Stimulated activated CD4-positive, alpha-beta T cell treated with anti-CD3 and anti-CD28 coated beads, Interleukin-4, amount 100 ng/mL, for 1 hour (primary cell): ENCODE measurements at places on chromosomes 5 and 9.
A peak's percentile ranks its signal among the peaks of the same experiment; 100 is the strongest.

- DNase-seq = no peak
Measured at GRCh38 chr5:146068206-146068605, 37.2 kb downstream of the PLAC8L1 start.

DNA sequence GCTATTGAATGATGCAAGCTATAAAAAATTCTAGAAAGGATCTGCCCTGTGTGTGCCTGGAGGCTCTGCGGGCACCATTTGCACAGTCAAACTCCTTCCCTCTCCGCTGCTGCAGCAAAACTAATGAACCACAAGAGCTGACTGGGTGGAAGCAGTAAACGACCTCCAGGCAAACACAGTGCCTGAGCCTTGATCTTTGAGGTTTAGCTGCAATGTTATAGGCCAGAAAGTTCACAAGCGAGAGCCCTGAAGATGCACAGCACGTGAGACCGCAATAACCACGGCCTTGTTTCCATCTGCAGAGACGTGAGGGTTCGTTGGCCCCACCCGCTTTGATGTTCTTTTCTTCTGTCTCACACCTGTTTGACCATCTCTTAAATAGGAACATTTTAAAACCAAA lies 69.2 kb upstream of the S1PR3 start:
- peak; percentile 17 for DNase-seq

DNA sequence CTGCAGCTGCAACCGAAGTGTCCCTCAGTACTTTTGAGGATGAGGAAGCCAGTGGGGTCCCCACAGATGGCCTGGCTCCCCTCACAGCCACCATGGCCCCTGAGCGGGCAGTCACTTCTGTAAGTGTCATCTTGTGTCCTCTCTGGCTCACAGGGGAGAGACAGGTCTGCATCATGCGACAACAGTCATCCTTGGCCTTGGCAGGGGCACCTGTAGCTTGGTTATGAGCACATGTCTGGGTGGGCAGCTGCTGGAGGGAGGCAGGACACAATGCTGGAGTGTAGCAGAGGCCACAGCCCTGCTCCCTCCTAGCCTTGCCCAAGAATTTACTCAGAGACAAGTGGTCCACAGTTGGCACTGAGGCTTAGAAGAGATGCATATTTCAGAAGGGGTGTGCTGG lies 71.7 kb downstream of the COL15A1 start:
- no peak for DNase-seq

GRCh38 chr5:147727200-147727599 lies 55.3 kb downstream of the JAKMIP2 start:
- DNase-seq = no peak

- DNase-seq = no peak
Measured at GRCh38 chr5:1832511-1833250, 31.5 kb downstream of the NDUFS6 start.

DNA sequence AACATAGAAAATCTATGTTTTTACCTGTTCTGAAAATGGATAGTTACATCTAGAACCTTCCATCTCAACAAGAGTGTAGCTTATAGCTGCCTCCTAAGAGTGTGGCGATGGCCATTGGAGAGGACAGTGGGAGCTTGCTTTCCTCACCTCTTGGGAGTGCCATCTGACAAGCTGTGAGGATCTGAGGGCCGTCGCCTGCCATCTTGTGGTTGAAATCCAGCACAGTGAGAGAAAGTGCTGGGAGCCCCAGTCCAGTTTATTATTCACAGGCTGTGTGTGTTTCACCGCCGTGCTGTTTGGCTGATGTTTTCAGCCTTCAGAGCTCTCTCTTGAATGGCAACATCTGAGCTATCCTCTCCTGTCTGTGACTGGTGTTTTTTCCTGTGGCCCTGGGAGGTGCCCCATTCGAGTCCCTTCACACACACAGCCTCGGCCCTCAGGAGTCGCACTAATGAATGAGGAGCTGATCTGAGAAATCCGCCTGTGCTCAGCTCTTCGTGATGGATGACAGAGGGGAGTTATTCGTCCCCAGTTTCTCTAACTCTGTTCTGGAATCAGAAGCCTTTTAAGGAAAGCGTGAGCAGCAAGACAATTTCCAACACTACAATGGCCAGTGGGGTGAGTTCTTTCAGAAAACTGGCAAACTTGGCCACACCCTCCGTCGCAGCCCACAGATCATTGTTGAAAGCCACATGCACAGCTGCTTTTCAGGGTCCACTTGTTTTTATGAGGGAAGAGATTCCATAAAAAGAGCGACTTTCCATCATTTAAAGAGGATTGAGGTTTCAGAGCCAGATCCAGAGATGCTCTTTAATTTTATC lies 170.3 kb downstream of the PDZD2 start:
- no peak for DNase-seq

- DNase-seq = no peak
Measured at GRCh38 chr9:97527626-97528528, 26.4 kb downstream of the TMOD1 start.

GRCh38 chr5:147748590-147748989 lies 33.9 kb downstream of the JAKMIP2 start:
- DNase-seq = no peak

GRCh38 chr5:3896098-3896497 lies 300.5 kb downstream of the IRX1 start:
- DNase-seq = no peak

- DNase-seq = no peak
Measured at GRCh38 chr9:127130661-127131538, 8.5 kb upstream of the ANGPTL2 start.

- DNase-seq = no peak
Measured at GRCh38 chr5:96093890-96094381, 132.3 kb upstream of the ELL2 start.

GRCh38 chr5:134568761-134569695 lies 43.6 kb downstream of the JADE2 start:
- no peak for DNase-seq

DNA sequence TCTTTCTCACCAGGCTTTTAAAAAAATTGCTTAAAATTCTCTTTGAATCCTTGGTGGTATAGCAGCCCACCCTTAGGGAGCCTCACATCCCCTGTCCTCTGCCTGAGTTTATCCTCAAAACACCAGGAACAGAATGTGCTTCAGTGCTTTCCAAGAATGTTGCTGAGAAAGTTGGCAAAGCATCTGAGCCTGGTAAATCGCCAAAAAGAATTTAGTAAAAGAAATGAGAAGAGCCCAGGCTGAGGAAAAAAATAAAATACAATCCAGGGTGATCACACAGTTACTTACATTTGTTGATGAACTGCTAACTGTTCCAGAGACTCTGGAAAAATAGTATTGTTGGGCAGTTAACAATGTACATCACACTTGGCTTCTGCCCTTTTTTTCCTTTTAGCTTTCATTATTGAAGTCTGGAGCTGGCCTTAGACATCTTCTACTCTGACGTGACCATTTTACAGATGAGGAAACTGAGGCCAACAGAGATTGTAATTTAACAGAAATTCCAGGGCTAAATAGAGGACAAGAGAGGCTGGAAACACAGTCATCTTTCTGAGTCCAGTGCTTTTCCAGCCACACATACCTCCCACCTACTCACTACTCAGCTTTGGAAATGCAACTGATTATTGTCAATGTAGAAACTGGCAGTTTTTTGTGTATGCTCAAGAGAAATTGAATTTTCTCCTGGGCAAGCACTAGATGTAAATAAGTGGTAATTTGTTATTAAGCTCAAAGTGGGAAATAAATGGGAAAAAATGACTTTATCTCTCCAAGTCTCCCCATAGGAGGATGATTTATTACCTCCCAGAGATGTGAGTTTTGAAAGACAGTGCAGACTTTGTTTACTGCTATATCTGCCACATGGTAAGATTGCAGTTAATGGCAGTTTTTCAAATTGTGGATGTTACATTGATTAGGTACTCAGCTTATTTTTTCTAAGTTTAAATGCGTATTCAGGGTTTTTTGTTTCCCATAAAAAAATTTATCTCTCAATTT lies 86.7 kb upstream of the ALDH1A1 start:
- DNase-seq = no peak

DNA sequence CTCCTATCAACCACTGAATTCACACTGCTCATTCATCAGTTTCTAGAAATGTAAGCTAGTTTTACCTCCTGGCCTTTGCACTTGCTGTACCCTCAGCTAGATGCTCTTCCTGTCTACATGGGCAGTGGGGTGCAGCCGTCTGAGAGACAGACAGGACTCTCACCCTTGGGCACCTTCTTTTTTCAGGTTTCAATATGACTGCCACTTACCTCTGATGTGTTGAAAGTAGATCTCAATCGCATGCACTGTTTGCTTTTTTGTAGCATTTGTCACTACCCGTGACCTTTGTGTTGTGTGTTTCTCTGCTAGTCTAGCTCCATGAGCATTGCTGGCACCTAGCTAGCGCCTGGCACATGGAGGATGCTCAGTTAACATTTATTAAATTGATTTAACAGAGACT lies 403.1 kb upstream of the TRPC7 start:
- no peak for DNase-seq

DNA sequence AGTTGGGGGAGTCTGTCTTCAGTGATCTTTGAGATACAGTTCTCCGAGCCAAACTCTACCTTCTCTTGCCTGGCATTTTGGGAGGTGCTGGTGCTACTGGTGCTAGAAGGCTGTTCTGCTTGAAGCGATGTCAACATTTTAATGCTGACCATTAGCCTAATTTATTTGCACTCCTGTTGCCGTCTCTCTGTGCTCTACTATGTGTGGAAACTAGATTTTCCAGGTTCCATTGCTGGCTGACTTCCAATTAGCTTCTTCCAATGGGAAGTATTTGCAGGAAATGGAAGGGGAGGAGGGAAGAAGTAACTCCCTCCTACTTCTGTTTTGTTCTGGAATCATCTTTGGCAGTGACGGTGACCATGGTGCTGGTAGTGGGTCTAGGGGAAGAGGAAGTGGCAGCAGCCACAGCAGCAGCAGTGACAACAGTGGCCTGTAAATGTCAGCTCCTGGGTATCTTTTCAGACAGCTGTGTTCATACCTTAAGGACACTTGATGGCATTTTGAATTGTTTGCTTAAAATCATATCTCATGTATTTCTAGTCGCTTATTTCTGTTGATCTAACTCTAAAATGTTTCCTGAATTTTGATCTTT lies 7.9 kb downstream of the TXNDC8 start:
- no peak for DNase-seq

DNA sequence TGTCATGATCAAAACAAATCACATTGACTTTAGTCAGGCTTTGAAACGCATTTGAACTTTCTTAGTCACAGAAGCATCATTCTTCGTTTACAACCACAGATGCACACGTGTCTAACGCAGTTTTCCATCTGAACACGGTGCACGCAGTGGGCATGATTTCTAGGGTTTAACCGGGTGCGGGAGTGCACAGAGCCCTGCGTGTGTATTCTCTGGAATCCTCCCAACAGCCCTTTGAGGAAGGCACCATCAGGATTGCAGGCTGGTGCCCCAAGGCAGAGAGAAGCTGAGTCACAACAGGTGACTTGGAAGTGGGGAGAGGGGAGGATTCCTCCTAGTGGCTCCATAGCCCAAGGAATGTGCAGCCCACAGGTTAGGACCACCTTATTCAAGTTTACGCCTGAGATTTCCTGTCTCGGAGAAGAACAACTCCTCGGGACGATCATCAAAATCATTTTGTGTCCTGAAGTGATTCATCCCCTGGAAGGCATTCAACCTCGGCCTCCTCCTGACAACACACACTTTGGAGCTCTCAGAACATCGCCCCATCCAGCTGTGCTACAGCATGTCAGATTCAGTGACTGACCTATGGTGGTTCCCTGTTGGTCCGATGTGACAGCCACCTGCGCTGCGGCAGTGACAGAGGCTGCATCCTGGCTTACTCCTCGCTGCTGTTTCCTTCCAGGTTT lies 13.1 kb downstream of the ROPN1L start:
- no peak for DNase-seq

DNA sequence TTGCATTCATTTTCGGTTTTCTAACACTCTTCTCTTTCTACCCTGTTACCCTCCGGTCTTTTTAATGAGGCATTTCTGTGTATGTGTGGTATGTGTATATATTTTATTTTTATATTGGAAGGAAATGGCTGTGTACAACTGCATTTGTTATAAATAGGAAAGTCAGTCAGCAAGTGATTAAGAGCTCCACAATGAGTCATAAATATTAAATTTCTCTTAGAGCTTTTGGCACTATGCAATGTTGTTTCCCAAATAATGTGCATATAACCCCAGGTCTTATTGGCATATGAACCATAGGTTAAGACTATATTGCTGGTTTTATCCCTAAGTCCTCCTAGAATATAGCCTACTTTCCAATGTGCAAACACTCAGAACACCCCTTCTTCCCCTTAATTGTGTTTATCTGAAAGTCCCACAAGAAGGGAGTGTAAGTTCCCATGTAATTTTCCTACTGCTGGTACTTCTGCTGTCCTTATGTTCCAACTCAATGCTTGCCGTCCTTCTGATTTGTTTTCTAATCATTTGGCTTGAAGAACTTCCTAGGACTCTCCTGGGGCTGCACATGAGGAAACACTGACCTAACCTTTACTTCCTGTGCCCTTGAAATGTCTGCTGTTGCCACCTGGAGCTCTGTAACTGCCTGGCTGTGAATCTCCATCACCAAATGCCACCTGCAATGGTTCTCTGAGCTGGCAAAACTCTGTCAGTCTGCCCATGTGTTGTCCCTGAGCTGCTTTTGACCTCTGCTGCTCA lies 65.5 kb upstream of the PCSK5 start:
- DNase-seq = no peak

- no peak for DNase-seq
Measured at GRCh38 chr9:20728493-20729220, 44.6 kb downstream of the FOCAD start.

DNA sequence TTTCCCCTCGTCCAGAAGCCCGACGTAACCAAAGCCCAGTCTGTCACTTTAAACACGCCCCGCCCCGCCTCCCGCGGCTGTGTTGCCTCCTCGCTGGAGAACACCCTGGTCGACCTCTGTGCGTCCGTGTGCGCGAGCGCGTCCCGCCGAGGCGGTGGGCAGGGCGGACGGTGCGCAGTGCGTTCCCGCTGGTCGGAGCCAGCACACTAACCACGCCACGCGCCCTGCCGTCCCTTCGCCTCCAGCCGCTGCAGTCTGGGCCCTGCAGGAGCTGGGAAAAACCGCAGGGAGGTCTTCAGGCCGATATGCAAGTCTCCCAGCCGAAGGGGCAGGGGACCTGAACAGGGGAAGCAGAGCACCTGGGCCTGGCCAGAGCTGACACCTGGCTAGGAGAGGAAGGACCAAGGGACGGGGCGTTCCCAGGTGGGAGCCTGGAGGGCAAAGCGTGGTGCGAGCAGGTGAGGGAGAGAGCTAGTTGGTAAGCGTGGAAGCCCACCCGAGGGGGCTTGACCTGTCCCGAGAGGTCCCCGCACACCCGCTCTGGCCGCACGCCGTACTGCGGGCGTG lies 1.3 kb upstream of the PHPT1 start:
- peak; percentile 77 for DNase-seq

GRCh38 chr5:123358304-123358703 lies 64.9 kb downstream of the CEP120 start:
- DNase-seq = no peak

- DNase-seq = no peak
Measured at GRCh38 chr9:20495098-20495497, 127.2 kb downstream of the MLLT3 start.

- DNase-seq = no peak
Measured at GRCh38 chr9:18717759-18718158, 243.8 kb downstream of the ADAMTSL1 start.

DNA sequence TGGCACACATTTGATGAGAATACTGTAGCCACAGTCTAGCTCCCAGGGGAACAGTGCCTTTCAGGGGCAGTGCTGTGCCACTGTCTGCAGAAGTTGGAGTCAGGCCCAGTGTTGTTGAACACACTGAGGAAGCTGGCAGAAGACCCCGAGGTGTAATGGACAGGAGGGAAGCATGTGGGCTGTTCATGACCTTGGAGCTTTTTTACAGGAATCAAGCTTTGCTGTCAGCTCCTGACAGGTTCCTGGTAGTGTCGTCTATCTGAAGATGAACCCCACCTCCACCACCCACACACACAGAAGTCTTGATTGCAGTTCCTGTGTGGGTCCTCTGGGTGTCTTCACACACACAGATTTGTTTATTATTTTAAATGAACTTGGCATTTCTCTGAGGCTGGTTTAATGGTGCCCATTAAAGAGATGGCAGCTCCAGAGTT lies 40.3 kb upstream of the TNFAIP8 start:
- DNase-seq = peak; percentile 53
